ENCODE measurements at places on chromosomes 1 and 21. TPM values are rescaled to one million over a fixed set of nuclear protein-coding genes. Genes with fewer than 3 reads are reported as not detected.

DNA sequence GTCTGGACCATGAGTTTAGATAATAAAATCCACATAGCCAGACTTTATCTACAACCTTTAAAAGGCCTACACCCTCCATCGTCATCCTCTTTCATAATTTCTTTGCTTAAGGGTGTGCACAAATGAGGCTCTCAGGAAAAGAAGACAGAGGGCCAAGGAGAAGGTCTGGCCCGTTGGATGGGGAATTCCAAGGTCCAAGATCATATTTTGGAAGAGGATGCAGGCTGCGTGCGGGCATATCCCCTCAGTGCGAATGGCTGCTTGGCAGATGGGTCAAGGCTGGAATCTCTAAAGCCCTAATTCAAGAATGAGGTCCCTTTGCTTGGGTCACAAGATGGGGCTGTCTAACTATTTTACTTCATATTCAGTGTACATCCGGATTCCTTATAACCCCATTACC is 782.2 kb upstream of the NCAM2 start:
- DNase-seq: no peak

- no peak for DNase-seq
Measured at GRCh38 chr1:108722292-108722691, 9.6 kb downstream of the FNDC7 start.

TDRD5 gene
- not detected for total RNA-seq

- DNase-seq: no peak
Measured at GRCh38 chr1:37752213-37752582, 12.7 kb downstream of the EPHA10 start.
